ENCODE measurements at places on chromosomes 4 and X. TPM values are rescaled to one million over a fixed set of nuclear protein-coding genes. Genes with fewer than 3 reads are reported as not detected.

- no peak for DNase-seq
- peaks cover 22% of the 10 kb centered on the region for H3K4me1 ChIP-seq
- no peaks in the 10 kb centered on the region for H3K27me3 ChIP-seq
These were observed 148.1 kb upstream of the SH3RF1 start for GRCh38 chr4:169418846-169419245.

DNA sequence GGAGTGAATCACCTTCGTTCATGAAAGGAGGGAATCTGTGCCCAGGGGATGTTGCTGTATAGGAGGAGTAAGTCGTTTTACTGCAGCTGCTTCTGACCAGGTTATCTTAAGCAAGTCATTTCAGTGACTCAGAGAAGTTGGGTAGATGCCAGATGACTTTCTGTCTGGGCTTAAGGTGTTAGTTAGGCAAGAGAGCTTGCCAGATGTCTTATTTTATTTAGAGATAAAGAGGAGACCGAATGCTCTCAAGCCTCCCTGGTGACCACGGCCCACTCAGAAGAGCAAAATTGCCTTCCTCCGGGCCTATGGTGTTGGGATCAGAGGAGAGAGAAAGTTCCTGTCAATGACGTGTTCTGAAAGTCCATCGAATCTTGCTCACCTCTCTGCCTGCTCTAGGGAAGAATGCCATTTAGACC lies 16.3 kb upstream of the ZNF827 start:
- DNase-seq, result no peak
- no peak overlapping the region for H3K4me3 ChIP-seq
- H3K36me3 ChIP-seq, result no peaks in the 10 kb centered on the region
- peaks cover 21% of the 10 kb centered on the region for H3K27me3 ChIP-seq
- H3K27ac ChIP-seq, result no peak overlapping the region
- peaks cover 3% of the 10 kb centered on the region for H3K4me1 ChIP-seq

GRCh38 chrX:15384304-15384703 lies at the start of gene VEGFD:
Gene VEGFD (minus strand): TSS chrX:15384413. CDS start chrX:15383946, 467 bp downstream.
- H3K27ac ChIP-seq, result no peak within 1 kb of the TSS
- DNase-seq, result no peak
- H3K36me3 ChIP-seq, result no peaks in the 10 kb centered on the region
- no peak within 1 kb of the TSS for H3K4me3 ChIP-seq

GRCh38 chr4:181008164-181008563 lies 1235.0 kb upstream of the TENM3 start:
- H3K4me3 ChIP-seq, result no peak overlapping the region
- H3K4me1 ChIP-seq, result no peaks in the 10 kb centered on the region
- DNase-seq, result no peak
- H3K27ac ChIP-seq, result no peak overlapping the region
- H3K27me3 ChIP-seq, result no peaks in the 10 kb centered on the region

DNA sequence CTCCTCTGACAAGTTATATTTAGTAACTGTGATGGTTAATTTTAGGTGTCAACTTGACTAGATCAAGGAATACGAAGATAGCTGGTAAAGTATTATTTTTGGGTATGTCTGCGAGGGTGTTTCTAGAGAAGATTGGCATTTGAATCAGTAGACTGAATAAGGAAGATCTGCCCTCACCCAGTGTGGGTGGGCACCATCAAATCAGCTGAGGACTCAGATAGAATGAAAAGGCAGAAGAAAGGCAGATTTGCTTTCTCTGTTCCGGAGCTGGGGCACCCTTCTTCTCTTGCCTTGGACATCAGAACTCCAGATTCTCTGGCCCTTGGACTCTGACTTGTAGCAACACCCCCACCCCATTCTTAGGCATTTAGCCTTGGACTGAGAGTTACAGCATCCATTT lies 981.6 kb downstream of the CCSER1 start:
- H3K4me3 ChIP-seq, result no peak overlapping the region
- no peaks in the 10 kb centered on the region for H3K4me1 ChIP-seq
- H3K27me3 ChIP-seq, result no peaks in the 10 kb centered on the region

DNA sequence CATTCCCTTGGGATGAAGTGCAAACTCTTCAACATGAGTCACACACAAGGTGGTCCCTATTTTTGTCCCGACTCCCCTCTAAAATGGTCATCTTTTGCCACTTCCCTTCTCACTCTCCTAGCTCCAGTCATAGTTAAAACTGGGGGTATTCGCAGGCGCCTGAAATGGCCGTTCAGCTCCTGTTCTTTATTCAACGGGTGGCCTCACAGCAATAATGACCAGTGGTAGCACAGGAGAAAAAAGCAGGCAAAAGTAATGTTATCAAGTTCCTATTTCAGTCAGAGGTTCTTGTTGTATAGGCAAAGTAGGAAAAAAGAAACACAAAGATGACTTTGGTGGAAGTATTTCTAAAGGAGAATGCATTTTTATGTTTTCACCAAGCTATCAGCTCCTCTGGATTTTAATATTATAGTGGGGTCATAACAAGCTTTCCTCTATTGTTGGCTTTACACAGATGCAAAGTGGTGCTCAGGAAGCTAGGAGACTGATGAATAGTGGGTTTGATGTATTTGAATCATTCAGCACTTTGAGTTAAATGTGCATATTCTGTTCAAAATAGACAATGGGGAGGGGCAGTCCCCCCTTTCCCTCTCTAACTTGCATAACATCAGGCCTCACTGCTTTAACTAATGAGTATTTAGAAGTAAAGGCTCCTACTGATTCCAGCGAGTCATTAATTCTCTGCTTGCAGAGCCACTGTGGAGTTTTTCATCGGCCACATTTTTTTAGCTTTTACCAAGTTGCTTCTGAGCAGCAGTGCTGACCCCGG lies 171.2 kb upstream of the NDP start:
- no peak for DNase-seq
- H3K27me3 ChIP-seq, result no peaks in the 10 kb centered on the region
- H3K27ac ChIP-seq, result no peak overlapping the region
- H3K36me3 ChIP-seq, result no peaks in the 10 kb centered on the region
- H3K4me1 ChIP-seq, result no peaks in the 10 kb centered on the region
- H3K4me3 ChIP-seq, result no peak overlapping the region

GRCh38 chr4:76811604-76812412 lies 86.1 kb downstream of the SOWAHB start:
- H3K27me3 ChIP-seq, result no peaks in the 10 kb centered on the region
- H3K36me3 ChIP-seq, result no peaks in the 10 kb centered on the region
- H3K27ac ChIP-seq, result no peak overlapping the region
- no peaks in the 10 kb centered on the region for H3K4me1 ChIP-seq
- no peak overlapping the region for H3K4me3 ChIP-seq
- no peak for DNase-seq

DNA sequence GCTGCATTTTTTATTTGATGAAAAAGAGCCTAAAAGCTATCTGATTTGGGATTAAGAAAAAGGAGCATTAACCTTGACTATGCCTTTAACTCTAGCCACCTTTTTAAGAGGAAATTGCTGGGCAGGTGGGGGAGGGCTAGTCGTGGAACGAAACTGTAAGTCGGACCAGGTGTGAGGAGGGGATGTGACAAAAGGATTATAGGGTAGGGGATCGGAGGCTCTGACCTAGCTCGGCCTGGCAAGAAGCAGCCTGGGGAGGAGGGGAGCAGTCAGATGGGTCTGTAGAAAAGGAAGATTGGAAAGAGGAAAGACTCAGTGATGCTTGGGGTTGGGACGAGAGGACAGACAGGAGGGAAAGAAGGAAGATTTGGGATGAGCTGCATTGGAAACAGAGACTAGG lies 21.1 kb upstream of the SPCS3 start:
- H3K27me3 ChIP-seq, result no peaks in the 10 kb centered on the region
- H3K36me3 ChIP-seq, result no peaks in the 10 kb centered on the region
- no peak overlapping the region for H3K27ac ChIP-seq
- no peaks in the 10 kb centered on the region for H3K4me1 ChIP-seq
- DNase-seq, result no peak
- H3K4me3 ChIP-seq, result no peak overlapping the region

GRCh38 chrX:39456894-39457604 lies 640.7 kb downstream of the BCOR start:
- no peaks in the 10 kb centered on the region for H3K36me3 ChIP-seq
- H3K4me3 ChIP-seq, result no peak overlapping the region

DNA sequence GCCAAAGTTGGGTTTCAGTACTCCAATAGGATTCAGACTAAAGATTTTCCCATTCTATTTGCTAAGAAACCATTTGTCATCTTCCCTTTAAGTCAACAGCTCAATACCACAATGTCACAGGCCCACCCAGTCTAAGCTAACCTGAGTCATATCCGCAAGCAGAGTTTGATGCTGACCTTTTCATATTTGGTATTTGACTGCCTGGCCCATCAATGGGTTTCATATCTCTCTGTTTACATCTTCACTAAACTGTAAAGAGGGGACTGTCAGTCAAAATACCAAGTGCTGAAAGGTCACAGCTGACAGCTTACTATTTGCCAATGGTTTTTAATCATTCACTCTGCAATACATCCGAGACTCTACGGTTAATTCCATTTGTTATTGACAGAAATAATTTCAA lies 707.5 kb upstream of the ACTRT1 start:
- no peak overlapping the region for H3K4me3 ChIP-seq
- H3K27ac ChIP-seq, result no peak overlapping the region
- DNase-seq, result no peak
- H3K27me3 ChIP-seq, result no peaks in the 10 kb centered on the region

Gene GLRA2
- not detected for total RNA-seq

Gene UGT2A1
- total RNA-seq, result not detected

Gene RAB33A
- total RNA-seq, result 28.4 TPM

Gene MCTS1
- total RNA-seq, result 68.7 TPM

Gene CSAG2
- total RNA-seq, result not detected
